ENCODE measurements at places on chromosomes 3 and 15. TPM values are rescaled to one million over a fixed set of nuclear protein-coding genes. Genes with fewer than 3 reads are reported as not detected.

The BNC1 gene
- not detected for total RNA-seq

The RBP2 gene
- total RNA-seq, result not detected

The OR5AC2 gene
- total RNA-seq, result not detected

The CHDH gene
- 0.03 TPM for total RNA-seq

The CELF6 gene
- not detected for total RNA-seq
